ENCODE measurements at places on chromosomes 11 and 22.

GRCh38 chr22:25069758-25070481 is 117.4 kb downstream of the KIAA1671 start:
- DNase-seq = no peak

DNA sequence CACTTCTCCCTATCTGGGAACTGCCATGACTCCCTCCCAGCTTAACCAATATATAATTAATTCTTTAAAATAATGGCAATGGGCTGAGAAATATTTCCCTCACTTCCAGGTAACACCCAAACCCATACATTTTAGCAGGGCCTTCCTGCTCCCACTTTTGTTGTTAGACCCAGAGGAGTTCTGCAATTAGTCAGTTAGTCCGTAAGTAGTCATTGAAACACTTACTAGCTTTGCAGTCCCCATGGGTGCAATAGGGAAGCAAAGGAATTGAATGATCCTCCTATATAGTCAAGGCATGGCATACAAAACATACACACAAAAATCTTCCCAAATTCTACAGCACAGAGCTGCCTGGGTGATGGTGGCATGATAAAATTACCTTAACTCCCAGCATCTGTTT is 254.0 kb upstream of the TBCEL start:
- DNase-seq = no peak

DNA sequence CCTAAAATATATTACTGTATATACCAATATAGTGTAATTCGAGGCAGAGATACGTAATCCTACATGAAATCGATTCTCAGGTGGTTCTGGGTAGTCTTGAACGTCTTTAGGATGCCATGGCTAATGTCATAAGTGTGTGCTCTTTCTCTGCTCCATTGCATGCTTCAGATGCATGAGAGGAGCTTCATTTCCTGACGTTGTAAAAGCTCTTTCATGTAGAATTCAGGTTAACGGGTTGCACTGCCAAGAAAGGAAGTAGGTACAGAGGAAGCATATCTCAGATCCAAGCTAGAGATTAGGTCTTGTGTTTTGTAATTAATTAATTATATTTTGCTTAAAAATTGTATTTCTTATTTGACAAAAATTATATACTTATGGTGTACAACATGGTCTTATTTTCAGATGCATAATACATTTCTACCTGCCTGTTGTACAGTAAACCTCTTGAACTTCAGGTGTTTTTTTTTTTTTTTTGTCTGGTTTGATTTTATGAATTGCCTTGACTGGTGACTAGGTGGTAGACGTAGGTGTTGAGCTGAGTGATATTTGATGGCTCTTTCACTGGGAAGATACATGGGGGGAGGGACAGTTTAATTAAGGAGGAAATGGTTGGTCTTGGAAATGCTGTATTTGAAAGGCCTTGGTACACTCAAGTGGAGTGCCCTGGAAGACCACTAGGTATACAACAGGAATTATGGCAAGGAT is 9.3 kb downstream of the NUP50 start:
- no peak for DNase-seq

- no peak for DNase-seq
These were observed 2.3 kb downstream of the CCDC86 start for GRCh38 chr11:60844045-60844869.

DNA sequence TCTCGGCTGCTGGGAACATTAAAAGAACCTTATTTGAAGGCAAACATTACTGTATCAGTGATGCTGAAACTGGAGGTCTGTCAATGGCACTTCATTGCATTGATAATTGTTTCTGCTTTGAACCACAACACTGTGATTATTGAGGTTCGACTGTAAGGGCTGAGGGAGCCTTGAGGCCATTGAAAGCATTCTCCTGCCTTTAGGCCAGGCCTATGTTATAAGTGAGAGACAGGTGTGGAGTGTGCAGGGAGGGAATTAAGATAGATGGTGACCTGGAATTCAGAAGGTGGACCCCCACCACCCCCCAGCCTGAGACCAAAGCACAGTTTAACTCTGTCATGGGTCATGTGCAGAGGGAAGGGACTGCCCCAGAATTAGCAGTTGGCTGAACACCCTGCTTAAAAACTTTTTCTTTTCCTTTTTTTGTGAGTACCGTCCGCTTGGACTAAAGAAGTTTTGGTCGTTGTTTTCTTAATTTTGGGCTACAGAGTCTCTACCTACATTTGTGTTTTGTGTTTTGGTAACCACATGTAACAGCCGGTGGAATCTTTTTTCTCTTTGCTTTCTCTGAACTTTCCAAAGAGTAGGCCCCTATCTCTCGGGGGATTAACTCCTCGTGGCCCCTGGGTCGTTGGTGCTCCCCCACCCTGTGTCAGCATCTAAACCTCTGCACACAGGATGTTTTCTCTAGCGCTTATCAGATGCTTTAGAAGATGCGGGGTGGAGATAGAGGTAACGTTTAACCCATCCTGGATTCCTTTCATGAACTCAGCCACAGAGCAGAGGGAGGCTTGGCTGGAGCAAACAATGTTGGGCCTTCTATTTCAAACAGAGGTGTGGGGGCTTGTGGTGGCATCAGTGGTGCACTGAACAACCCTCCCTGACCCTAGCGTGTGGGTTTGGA is 43.7 kb downstream of the ZBTB16 start:
- DNase-seq = no peak

- DNase-seq = no peak
These were observed 140.0 kb downstream of the SWAP70 start for GRCh38 chr11:9803685-9804418.

All from effector CD4-positive, alpha-beta T cell (primary cell).